Hippocampal formation (tissue), 2 donors: ENCODE measurements at places on chromosomes 5 and 9.

DNA sequence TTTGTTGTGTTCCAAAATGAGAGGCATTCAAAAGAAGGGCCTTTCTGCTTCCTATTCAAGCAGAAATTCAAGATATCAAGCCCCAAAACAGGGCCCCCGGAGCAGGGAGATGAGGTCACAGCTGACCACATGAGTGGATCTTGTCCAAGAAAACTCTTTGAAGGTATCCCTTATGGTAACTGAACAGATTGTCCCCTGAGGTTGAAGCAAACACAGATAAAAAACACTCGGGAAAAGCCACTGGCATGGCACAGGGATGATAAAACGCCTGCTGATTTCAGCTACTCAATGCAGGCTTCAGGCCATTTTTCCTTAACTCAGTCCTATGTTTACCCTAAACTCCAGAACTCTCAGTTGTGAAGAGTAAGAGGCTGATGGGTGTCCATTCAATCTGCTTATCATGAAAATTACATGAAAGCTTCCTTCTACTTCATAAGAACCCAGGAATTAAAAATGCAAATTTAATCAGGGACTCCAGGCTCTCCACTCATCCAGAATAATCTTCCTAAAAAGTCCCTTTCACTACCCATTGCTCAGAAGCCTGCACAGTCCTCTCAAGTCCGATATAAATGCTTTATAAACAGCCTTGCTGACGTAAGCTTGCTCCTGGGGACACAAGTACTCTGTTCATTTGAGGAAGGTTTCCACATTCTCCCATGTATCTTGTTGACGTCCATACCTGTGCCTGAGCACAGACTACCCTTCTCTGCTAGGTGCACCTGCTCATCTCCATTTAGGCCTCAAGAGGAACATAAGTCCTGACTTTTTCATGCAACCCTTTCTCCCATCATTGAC lies 35.9 kb upstream of the SLC1A3 start:
- no peak for DNase-seq

- DNase-seq: no peak
Measured at GRCh38 chr5:141491323-141492167, 2.7 kb downstream of the PCDHGC5 start.

- DNase-seq: no peak
Measured at GRCh38 chr5:125186911-125187375, 440.5 kb upstream of the ZNF608 start.

GRCh38 chr5:131206061-131206460 lies 35.3 kb downstream of the LYRM7 start:
- no peak for DNase-seq

GRCh38 chr5:75571547-75571946 lies 39.7 kb upstream of the ANKDD1B start:
- no peak for DNase-seq

DNA sequence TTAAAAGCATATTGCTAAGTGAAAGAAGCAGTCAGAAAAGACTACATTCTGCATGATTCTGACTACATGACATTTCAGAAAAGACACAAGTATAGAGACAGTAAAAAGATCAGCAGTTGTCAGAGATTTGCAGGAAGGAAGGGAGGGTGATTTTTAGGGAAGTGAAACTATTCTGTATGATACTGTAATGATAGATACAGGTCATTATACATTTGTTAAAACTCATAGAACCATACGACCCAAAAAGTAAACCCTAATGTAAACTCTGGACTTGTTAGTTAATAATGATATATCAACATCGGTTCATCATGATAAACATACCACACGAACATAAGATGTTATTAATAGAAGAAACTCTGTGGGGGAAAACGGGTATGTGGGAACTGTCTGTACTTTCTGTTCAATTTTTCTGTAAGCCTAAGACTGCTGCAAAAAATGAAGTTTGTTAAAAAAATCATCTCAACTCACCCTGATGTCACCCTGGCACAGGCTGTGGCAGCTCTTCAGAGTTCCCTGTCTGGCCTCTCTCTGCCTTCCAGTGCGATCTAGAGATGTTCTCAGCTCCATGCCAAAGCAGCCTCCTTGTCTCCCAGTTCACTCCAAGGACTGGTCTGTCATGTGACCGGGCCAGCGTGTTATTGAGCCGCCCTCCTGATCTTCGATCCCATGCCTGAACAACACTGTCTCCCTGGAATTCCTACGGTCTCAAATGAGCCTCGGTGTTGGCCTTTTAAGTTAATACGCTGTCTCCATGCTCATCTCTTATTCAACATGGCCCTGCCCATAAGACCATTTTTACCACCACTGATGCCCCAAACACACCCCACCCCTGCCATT lies 35.4 kb downstream of the PRLR start:
- no peak for DNase-seq

DNA sequence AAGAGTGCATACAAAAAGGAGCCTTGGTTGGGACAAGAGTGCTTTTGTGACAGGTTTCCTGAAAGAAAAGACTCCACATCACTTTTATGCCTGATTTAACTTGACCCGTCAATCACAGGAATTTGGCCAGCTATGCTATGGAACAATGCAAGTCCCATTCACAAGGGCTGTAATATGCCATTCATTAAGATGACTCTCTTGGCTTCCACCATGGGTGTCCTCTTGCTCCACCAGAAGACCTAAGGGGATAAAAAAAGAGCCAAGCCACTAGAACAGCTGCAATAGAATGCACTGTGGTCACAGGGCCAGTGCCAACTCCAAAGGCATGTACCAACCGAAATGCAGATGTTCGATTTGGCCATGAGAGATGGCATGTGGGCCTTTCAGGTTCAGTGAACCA lies 480.1 kb upstream of the MPDZ start:
- DNase-seq: no peak

DNA sequence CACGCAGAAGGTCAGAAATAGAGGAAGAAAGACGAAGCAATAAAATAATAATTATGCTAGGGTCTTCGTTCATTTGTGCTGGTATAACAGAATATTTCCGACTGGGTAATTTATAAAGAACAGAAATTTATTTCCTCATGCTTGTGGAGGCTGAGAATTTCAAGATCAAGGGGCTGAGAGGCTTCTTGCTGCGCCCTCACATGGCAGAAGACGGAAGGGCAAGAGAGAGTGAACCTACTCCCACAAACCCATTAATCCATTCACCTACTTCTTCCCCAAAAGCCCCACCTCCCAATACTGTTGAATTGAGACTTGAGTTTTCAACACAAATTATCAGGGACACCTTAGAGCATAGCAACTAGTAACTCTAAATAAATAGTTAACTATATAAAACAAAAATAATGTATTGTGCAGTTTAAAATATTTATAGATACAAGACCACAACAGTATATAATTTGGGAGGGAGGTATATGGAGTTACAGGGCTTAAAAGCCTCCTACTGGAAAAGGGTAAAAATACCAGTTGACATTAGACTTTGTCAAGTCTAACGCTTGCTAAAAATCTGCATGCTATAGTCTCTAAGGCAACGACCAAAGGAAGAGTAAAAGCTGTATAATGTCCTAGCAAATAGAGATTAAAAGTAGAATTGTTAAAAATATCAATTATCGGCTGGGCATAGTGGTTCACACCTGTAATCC lies 40.3 kb upstream of the NAA35 start:
- no peak for DNase-seq

DNA sequence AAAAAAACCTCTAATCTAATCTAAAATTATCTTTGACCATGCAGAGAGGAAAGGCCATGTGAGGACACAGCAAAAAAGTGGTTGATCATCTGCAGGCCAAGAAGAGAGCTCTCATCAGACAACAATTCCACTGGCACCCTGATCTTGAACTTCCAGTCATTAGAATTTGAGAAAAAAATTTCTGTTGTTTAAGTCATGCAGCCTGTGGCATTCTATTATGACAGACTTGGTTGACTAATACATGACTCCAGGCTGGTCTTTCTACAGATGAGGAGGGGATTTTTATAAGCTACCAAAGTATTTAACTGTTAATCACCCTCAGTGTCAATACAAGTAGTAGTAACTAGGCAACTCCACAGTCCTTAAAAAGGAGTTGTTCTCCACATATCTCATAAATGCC lies 358.5 kb upstream of the RGMB start:
- DNase-seq: no peak

GRCh38 chr5:66322786-66323528 lies 178.9 kb downstream of the SREK1 start:
- no peak for DNase-seq

DNA sequence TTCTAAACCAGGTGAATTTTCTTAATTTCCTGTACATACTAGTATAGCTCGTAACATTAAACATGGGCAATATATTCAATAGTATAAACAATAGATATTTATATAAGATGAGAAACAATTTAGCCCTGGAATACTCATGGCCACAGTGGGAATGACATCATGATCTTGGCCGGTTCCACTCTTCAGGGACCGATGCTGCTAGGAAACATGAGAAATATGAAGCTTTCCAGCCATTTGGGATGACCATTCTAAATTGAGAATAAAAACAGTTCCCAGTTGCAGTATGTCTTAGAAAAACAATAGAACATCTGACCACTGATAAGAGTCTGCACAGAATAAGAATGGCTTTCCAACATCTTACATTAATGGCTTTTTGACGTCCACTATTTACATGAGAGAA lies 33.3 kb upstream of the SLCO6A1 start:
- no peak for DNase-seq

DNA sequence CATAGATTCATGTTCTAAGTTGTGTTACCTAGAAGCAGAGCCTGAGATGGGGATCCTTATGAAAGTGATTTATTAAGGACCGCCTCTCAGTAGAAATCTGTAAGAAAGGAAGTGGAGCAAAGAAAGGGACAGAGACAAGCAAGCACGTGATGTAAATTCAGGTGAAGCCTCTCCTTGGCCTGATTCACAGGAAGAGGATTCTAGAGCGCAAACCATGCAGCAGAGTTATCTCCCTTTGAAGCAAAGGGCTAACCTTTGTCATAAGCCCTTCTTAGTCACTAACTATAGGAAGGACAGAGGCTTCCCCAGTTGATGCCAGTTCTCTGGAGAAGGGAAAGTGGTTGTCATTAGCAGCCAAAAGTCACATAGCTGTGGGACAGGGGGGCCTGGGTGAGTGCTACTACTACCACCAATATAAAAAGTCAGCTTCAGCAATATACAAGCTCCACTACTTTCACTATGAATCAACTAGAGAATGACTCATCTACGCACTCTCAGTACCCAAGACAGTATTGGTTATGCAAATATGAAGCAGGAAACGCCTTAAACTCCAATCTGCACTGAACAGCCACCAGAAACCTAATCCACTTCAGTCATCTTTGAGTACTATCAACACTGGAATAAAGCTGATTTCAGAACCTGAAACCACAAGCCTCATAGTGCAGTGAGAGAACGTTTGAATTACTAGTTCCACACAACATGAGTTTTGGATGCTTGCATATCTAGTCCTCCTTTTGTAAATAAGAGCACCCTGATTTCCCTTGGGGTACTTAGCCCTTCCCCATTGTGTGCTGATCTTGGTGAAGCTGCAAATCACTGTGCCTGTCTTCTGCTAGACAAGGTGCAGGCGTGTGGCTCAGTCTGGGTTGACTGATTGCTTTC lies 162.7 kb downstream of the ZNF608 start:
- no peak for DNase-seq

DNA sequence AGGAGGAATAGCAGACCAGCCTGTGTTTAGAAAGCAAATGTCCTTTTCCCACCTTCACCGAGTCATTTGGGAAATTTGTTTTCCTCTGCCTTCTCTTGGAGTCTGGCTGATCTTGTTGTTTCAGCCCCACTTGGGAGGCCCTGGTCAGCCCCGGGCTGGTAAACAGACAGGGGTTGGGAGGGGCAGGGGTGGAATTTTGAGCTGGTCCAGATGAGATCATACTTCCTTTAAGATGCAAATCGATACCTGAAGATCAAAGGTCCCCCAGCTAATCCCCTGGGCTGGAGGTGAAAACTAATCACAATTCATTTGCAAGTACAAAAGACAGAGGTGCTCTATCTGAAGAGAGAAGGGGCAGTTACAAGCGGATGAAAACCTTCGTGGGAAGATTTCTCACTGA lies 118.4 kb downstream of the PAPPA start:
- DNase-seq: no peak

- no peak for DNase-seq
Measured at GRCh38 chr5:135832941-135833920, 1.2 kb upstream of the SLC25A48 start.

DNA sequence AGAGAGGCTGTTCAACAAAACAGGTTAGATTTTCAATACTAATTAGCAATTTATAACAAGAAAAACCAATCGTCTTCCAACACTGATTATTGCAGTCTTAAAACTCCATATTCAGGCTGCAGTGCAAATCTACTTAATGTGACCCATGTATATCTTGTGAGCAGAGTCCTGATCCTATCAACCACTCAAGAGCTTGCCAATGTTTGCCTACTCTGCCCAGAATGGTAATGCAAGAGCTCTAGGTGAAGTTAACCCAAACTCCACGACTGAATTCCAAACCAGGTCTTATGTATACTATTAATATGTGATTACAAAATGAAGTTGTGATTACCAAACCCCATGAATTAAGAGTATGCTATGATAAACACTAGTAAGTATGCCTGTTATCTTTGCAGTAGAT lies 17.1 kb downstream of the EFNA5 start:
- no peak for DNase-seq

DNA sequence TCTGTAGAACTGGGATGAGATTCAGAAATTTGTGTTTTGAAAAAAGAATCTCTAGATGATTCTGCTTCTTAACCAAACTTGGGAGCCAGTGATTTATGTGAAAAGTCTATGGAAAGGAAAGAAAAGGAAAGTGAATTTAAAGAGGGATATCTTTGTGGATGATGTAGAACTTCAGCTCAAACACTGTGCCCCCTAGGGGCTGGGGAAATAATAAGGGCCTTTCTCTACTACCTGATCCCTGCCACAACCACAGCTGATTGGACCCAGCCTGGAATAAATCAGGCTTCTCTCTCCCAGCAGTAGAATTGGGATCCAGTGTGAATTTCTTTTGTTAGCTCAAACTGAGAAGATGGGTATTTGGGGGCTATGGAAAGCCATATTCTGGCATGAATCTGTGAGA lies 155.0 kb downstream of the PRELID2 start:
- no peak for DNase-seq

GRCh38 chr5:149153751-149154610 lies 12.7 kb downstream of the ABLIM3 start:
- no peak for DNase-seq

GRCh38 chr5:38448568-38449350 lies 107.7 kb downstream of the LIFR start:
- DNase-seq: no peak

- DNase-seq: no peak
Measured at GRCh38 chr5:54024466-54024865, 285.9 kb downstream of the ARL15 start.

DNA sequence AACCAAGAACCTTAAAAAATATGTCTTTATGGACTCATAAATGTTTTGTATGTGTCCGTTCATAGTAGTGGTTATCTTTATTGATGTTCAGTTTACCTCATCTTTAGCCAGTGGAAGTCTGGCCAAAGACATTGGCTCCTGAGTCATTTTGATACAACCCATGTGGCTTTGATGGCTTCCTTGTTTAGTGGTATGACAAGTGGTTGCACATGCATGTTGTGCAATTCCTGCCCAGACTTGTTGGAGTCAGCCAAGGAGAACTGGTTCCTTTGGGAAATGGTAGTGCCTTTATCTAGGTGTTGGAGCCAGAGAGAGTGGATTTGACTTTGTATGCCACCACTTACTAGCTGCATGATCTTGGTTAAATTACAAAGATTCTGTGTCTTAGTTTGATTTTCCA lies 94.3 kb downstream of the RPS23 start:
- DNase-seq: no peak
